ENCODE measurements at places on chromosomes 6 and 20.

GRCh38 chr6:140027219-140027618, 652.8 kb upstream of the CITED2 start:
- no peak for DNase-seq

- no peak for DNase-seq
Observed at GRCh38 chr20:48653706-48654051, 174.1 kb downstream of the PREX1 start.

GRCh38 chr20:48180024-48180423, 394.7 kb upstream of the SULF2 start:
- no peak for DNase-seq

- peak; percentile 39 for DNase-seq
Observed at GRCh38 chr20:19688031-19688806, 69.8 kb upstream of the RIN2 start.

DNA sequence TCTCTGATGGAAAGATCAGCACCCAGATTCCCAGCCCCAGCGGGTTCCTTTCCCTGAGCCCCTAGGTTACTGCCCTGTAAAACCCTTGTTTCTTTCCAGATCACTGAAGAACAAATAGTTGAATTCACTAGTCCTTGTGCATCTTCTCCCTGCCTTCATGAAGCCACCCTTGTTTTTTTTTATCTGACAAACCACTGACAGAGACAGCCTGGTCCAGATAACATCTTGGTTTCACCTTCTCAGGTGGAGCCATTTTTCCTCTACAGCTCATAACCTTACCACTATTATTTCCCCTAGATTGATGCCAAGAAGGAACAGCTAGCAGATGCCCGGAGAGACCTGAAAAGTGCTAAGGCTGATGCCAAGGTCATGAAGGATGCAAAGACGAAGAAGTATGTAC, 15.9 kb upstream of the PLCG1 start:
- no peak for DNase-seq

GRCh38 chr6:127496471-127496870, 22.7 kb downstream of the MTCL3 start:
- DNase-seq, result no peak

- DNase-seq, result no peak
Observed at GRCh38 chr6:109406196-109406595, 23.9 kb upstream of the CD164 start.

DNA sequence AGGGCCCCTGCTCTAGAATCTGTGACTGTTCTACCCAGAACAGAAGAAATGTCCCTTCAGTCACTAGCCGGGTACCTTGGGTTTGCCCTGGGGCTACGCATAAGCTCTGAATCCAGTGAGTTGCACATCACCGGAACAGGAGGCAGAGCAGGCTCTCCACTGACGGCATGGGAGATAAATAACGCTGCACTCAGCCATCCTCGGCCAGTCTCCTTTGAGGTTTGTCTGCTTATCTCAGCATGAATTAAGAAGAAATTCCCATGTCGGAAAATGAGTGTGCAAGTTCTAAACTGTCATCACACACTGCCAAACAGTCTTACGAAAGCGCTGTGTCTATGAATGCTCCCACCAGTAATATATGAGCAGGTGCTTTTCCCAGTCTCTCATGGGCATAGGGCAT, 90.8 kb downstream of the FAM50B start:
- DNase-seq, result no peak

GRCh38 chr6:149060300-149060984, 257.1 kb upstream of the TAB2 start:
- no peak for DNase-seq

GRCh38 chr20:10065154-10065833, 30.5 kb downstream of the ANKEF1 start:
- DNase-seq, result no peak

DNA sequence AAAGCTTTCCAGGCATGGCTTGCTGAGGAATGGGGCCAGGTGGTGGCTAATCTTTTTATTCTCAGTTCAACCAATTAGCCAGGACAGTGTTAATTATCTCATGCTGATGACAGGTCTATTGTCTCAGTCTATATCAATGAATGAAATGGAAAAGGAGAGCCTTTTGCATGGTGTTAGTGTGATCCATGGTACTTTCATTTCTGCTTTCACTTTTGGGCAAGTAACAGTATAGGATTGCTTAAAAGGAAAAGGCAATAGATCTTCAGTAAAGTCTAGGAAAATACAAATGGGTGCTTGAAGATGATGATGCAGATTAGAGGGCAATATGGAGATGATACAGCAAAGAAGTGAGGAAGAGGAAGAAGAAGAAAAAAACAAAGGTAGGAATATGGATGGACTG, 430.3 kb downstream of the TFAP2A start:
- no peak for DNase-seq

GRCh38 chr6:123203928-123204327, 207.9 kb downstream of the CLVS2 start:
- DNase-seq, result no peak

- DNase-seq, result no peak
Observed at GRCh38 chr20:38311491-38311890, 7.5 kb downstream of the BPI start.

DNA sequence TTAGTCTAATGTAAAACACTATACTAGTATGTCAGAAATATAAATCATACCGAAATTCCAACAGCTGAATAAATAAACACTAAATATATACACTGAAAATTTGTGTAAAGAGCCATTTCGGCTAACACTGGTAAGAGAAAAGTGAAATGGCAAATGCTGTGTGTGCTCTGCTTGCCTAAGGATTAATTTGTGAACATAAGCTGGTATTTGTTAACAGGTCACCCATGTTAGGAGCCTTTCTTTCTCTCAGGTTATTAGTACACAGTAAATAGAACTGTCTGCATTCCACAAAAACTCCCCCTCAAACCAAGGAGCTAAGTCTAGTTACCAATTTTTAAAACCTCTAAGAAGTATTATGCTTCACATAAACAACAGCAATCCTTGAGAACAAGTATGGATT, 27.0 kb downstream of the ELOVL5 start:
- DNase-seq, result no peak

GRCh38 chr6:131062241-131063027, 611 bp downstream of the EPB41L2 start:
- peak; percentile 45 for DNase-seq

DNA sequence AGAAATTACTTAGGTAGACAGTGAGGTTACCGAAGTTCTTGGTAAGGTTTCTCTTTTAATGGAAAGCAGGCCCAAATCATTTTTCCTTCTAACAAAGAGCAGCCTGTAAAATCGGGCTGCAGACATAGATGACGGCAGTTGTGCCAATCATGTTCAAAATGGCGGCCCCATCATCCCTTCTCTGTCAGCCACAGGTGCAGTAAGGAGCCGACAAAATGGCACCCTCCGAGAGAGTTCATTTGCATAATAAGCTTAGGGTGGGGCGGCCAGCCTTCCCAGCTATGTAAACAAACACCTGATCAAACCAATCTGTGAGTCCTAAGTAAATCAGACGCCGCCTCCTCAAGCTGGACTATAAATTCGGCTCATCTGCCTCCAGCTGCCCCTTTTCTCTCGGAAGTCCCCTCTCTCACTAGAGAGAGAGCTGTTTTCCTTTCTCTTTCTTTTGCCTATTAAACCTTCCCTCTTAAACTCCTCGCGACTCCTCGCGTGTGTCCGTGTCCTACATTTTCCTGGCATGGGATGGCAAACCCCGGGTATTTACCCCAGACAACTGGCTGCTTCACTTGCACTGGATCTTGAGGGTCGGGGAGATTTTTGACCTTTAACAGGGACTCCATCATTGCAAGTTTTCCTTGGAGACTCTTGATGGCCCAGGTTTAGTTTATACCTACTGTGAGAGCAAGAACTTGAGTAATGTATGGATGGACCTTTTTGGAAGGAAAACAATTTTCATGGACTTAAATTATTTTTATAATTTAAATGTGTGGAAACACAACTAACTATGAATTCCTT, 8.9 kb upstream of the DDR1 start:
- peak; percentile 34 for DNase-seq

DNA sequence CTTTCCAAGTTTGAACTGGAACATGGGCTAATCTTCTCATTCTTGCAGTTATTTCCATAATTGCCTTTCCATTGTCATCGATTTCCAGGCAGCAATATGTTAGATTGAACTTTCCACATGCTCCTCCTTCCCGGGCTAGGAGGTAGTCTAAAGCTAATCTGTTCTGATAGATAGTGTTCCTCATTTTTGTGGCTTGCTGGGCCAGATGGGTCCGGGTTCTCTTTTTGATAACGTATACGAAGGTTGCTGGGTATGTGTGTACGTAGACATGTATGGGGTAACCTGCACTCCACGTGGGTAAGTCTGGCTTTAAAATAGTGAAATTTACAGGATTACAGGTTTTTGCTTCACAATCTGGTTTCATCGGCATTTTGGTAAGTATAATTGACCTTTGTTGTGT, 14.0 kb upstream of the GMPR start:
- DNase-seq, result no peak

GRCh38 chr6:87714093-87714842, 12.2 kb upstream of the AKIRIN2 start:
- no peak for DNase-seq

DNA sequence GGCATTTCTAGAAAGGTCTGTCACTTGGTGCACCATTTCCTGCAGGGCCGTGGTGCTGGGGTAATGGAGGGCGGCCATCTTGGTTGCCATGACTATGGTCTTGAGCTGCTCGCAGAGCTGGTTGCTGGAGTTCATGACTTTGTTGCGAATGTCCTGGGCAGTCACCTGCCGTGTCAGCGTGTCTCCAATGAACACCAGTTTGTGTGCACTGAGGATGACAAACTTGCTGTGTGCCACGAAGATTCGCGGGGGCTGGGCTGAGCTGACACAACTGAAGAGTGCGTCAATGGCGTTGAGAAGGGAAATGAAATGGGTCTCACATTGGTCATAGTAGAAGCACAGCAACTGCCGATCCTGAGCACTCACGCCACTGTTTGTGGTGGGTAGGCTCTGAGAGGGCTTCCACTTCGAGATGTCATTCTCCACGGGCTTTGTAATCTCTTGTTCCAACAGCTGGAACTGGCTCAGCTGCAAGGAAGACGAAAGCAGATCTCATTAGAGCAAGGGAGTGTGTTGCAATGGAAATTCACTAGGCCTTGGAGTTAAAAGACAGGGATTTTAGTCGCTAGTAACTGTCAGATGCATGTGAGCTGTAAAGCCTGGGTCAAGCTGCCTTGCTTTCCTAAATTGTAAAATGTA, 47.1 kb downstream of the NEDD9 start:
- no peak for DNase-seq

DNA sequence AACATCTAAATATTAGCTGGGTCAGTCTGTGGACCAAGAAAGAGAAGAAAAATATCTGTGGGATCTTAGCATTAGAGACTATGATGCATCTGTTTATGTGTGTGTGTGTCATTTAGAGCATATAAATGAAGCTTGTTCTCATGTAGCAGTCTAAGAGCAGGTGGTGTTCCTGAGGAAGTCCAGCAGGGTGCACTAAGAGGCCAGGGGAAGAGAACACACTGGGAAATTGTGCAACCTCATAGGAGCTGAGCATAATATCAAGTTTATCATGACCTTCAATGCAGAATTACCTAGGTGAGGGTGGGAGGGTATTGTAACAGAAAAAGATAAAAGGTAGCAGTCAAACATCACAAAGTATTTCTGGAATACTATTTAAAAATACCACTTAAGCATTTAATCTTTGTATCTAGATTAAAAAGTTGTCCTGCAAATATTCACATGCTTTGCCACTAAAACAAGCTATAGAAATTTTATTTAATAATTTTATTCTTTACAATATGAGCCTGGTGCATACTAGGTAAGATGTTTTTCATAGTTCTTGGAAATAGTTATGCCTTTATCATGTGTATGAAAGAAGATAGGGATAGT, 80.5 kb downstream of the SMPDL3A start:
- DNase-seq, result peak; percentile 23

DNA sequence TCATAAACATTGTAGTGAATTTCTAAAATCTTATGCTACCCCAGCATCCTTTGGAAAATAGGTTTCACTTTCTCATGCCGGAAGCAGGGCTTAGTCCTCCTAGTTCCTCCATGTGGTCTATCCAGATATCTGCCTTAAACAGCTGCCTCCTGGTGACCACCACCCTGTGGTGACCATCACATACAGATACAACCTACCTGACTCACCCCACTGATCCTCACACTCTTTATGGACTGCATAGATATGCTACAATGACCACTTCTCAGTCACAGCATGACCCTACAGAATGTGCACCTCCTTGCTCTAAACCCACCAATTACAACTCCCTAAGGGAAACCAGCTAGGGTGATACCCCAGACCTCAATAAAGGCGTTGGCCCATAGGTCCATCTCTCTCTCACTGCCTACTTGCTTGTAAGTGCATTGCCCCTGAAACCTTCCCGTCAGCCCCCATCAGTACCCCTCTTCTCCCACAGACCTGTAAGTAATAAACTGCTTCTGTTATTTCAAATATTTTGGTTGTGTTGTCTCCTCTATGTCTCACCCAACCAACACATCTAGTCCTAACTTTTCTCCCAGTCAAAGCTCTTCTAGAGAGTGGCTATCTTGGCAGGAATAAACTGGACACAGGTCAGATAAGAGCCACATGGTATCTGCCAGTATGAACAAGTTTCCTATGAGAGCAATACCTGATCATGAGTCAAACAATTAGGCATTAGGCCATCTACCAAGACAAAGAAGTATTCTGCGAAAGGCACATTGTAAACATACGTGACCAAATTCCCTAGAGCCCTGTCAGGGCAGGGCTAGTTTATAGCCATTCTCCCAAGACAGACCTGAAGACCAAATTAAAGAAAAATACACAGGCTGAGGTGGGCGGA, 39.4 kb upstream of the PLEKHG1 start:
- no peak for DNase-seq

GRCh38 chr20:44050925-44051660, 135.9 kb downstream of the JPH2 start:
- DNase-seq, result no peak

DNA sequence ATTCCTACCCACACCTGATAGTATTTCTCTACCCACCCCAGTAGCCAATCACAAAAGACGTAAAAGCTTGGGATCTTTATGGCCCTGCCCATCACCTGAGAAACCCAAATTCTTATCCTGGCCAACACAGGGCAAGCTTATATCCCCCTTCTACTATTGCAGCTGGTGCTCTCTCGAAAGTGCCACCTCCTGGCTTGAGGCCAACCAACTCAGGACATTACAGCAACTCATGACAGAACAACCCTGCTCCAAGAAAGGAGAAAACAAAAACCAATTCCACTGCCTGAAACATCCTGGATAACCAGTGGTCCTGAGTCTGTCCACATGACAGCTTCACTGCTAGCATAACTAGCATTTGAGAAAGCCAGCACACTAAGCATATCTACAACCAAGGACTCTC, 97.9 kb downstream of the CFAP61 start:
- DNase-seq, result no peak

- DNase-seq, result peak; percentile 13
Observed at GRCh38 chr6:119881416-119881815, 531.9 kb upstream of the MAN1A1 start.

DNA sequence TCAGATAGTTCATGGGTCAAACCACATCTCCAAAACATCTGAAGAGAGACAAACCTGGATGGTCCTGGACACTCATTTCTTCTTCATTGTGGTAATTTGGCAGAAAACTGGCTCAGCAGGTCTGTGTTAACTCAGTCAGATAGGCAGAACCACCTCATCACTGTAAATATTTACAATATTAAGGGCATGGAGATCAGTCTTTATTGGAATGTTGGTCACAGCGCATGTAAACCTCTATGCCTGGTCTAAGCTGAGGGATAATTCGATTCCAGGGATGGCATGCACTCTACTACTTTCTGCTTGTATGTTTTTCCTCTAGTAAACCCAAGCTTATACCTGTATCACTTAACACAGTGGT, 4.0 kb upstream of the TBC1D7 start:
- no peak for DNase-seq

Measured in HAP-1 (cell line).